Hematopoietic multipotent progenitor cell treated with erythropoietin and hydrocortisone succinate and interleukin-3 and kit ligand, for 15 days (in vitro differentiated cells): ENCODE measurements at places on chromosomes 4 and X.

GRCh38 chr4:7034262-7035081 lies 8.7 kb upstream of the TADA2B start:
- no peak for DNase-seq

DNA sequence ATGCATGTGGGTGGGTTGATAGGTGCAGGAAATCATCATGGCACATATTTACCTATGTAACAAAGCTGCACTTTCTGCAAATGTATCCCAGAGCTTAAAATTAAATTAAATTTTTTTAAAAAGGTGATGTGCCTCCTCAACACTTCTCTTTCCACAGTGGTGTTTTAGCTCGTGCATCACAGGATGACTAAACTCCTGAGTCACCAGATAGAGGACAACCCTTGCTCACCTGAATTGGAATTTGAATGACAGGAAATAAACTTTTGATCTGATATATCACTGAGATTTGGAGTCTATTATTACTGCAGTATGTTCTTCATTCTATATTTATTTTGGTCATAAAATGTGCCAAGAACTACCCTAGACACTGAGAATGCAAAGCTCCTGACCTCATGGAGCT lies 185.3 kb downstream of the MAPK10 start:
- DNase-seq = no peak

DNA sequence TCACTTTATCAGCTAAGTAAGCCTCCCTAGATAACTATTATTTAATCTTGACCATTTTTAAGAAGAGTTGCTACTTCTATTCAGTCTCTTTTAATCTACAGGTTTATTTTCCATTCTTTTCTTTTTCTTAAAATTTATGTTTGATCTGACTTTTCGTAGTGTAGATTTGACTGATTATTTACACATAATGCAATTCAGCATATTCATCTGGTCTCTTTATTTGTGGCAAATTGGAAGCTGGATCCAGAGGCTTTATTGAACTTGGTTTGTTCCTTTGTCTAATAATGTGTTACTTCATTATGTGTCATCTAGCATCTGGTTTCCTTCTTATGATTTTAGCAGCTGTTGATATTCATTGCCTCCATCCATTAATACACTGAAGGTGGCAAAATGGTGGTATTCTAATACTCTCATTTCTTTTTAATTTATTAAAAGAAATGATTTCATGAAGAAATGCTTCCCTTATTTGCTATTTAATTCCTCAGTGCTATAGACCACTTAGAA lies 113.0 kb downstream of the FBXW7 start:
- no peak for DNase-seq

- no peak for DNase-seq
These were observed 11.9 kb upstream of the UGDH start for GRCh38 chr4:39539089-39539611.

DNA sequence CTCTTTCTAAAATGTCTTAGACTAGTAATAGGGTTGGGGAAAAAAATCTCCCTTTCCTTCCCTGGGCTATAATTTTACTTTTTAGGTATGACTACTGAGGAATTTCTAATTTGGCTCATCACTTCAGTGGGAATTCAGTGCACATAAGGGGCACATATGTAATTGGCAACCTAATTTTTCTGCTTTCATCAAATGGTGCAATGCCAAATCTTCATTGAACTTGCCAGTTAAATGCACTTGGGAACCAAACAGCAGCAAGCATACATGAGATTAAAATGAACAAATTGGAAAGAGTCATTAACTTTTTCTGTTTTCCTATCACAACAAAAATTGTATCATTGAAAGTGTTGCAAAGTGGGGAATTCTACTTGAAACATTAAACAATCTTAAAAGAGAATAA lies 2.9 kb upstream of the CCSER1 start:
- no peak for DNase-seq

DNA sequence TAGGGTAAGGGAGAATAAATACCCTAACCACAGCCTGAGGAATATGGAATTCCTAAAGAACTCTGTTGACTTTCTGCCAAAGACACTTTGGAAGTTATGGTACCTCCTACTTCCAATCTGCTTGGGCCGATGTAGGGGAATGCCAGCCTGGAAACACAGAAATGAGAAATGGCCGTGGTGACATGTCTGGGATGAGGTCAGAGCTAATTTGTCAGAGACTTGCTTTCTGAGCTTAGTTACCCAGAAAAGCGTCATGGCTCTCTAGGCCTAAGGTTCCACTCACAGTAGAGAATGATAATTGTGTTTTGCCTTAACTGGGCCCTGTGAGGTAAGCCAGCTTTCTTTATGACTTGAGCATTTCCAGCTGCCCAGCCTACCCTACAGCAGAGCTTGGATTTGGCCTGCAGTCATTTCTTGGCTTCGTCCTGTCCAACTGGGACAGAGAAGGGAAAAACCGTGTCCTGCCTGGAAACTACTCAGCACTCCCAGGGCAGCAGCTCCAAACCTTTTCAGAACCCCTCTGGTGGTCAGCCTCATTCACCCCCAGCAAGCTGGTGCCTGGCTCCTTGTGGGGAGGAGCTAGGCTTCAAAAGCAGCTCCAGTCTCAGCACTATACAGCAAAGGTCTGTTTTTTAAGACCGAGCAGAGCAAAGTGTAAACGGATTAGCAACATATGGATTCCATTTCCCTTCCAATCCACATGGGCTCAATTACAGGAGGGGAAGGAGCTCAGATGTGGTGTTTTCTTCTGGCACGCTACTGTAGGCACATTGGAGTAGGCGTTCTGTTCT lies 92.3 kb downstream of the RLIM start:
- no peak for DNase-seq
